A172 (cell line): ENCODE measurements at places on chromosomes 1 and 21.

DNA sequence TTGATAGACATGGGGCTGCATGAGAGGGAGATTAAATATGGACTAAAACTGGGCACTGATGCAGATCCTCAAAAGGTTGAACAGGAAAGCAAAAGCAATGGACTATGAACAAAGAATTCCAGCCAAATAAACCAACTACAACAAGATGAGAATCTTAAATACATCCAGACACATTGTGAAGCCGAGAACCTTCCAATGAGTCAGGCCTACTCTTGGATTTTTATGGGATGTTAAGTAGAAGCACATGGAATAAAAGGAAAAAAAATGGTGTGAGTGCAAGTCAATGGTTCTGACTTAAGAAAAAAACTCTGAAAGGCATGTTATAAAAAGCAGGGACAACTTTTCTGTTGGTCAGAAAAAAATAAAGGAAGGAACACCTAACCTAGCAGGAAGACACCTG lies 227.2 kb downstream of the DPYD start:
- no peak for DNase-seq

- DNase-seq: no peak
Observed at GRCh38 chr1:71039661-71040262, 7.9 kb downstream of the PTGER3 start.

- DNase-seq: no peak
Observed at GRCh38 chr1:204443260-204443619, 31.6 kb upstream of the PPP1R15B start.

DNA sequence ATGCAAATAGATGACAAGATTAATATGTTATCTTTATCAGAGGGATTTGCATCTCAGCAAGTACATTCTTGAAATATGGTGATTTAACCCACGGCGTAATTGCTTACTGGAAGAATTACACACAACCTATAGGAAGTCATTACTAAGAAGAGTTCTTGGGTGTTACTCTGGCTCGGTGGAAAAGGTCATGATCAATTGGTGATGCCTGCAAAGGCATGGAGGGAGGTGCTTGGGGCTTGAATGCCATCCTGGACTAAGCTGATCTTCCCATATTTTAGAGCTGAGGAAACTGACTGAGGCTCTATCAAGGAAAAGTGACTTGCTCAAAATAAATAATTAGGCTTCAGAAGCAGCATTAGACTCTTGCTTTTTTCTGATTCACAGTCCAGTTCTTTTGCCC lies 137.5 kb upstream of the JUN start:
- no peak for DNase-seq

DNA sequence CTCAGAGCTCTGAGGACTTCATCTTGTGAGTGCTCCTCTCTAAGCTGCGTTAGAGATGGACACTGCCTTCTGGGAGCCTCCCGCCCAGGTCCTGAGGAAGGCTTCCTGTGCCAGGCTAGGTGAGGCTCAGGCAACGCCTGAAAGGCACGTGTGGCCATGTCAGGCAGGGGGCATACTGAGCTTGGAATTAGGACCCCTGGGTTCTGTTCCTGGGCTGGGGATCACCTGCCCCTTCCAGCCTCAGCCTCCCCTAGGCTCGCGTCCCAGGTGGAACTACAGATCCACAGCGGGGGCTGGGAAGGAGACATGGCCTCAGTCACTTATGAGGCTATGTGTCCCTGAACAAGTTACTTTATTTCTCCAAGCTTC lies 10.0 kb upstream of the ASCL5 start:
- no peak for DNase-seq

DNA sequence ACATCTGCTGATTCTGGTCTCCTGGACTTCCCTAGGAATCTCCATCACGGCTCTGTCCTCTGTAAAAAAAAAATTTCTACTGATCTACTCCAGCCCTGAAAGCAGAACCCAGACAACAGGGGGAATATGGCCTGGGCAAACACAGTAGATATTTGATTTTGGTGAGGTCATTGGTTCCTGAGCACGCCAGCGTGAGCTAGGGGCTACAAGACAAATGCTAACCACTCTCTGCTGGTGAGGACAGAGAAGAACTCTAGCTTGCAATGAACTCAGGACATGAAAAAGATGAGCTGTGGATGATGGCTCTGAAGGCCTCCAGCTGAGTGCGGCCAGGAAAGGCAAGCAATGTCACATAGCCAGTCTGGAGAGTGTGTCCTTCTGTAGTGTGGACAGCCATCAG lies 17.2 kb upstream of the FYB2 start:
- DNase-seq: no peak

GRCh38 chr1:974293-974640 lies 7.6 kb downstream of the PERM1 start:
- DNase-seq: no peak

DNA sequence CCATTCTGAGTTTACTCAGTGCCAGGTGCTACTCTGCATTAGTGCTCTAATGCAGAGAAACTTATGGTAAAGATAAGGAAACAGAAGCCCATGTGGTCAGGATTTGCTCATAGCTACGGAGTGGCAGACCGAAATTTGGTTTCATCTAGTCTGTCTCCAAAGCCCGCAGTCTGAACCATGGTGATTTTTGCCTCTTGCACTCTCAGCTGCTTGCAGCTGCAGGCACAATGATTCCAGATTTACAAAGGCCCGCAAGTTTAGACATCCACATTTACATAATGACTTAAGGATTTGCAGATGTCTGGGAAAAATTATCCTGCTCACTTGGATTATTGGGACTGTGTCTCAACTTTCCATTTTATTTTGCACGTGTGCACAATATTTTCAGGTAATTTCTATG lies 161.3 kb upstream of the KCNJ6 start:
- no peak for DNase-seq

DNA sequence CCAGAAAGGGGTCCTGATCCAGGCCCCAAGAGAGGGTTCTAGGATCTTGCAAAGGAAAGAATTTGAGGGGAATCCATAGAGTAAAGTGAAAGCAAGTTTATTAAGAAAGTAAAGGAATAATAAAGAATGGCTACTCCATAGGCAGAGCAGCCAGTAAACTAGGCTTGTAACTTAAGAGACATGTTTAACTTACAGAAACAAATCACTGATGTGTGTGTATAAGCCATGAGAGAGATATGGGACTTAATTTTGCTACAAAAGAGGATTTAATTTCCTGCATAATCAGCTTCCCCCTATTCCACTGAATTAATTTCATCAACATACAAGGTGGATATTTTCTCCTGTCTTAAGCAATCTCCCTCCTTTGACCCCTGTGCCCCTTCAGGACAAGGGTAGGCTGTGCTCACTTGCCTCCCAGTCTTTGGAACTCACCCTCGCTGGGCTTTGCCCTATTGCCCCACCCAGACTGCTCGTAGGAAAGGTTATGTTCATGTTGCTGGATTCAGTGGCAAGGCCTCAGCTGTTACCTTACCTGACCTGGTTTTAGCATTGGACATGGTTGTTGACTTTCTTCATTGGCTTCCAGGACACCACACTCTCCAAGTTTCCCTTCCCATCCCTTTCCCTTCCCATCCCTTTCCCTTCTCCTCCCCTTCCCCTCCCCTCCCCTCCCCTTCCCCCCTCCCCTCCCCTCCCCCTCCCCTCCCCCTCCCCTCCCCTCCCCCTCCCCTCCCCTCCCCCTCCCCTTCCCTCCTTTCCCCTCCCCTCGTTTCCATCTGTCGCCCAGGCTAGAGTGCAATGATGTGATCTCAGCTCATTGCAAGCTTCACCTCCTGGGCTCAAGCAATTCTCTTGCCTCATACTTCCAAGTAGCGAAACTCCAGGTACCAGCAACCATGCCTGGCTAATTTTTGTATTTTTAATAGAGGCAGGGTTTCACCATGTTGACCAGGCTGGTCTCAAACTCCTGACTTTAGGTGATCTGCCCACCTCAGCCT lies 44.6 kb downstream of the TBCE start:
- DNase-seq: peak; percentile 35

DNA sequence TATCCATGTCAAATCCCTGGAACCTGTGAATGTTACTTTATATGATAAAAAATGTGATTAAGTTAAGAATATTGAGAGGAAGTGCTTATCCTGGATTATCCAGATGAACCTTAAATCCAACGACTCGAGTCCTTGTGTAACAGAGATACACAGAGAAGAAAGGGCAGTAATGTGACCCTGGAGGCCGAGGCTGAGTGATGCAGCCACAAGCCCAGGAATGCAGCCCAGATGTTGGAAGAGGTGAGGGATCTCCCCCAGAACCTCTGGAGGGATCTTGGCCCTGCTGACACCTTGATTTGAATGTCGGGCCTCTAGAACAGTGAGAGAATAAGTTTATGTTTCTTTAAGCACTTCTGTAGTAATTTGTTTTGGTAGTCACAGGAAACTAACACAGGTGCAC lies 18.0 kb downstream of the LPGAT1 start:
- DNase-seq: no peak

GRCh38 chr1:60280256-60280655 lies 206.7 kb upstream of the C1orf87 start:
- no peak for DNase-seq

DNA sequence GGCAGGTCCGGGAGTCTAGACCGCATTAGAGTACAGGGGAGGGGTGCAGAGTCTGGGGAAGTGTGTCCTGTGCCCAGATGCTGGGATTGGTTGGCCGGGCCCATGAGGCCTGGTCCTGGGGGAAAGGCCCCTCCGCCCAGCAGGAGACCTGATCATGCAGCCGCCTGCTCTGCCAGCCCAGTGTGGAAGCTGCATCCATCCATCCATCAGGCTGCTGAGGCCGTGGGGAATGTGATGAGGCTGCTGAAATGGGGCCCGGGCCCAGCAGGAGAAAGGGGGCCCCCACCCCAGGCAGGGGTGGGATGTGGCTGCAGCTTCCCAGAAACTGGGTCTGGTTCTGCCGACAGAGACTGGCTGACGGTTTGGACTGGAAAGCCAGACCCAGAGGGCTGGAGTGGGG lies 37.2 kb downstream of the EPHA2 start:
- no peak for DNase-seq

GRCh38 chr1:190138266-190138665 lies 339.4 kb downstream of the BRINP3 start:
- DNase-seq: no peak

- DNase-seq: no peak
Observed at GRCh38 chr21:35404247-35404646, 355.1 kb upstream of the RUNX1 start.

DNA sequence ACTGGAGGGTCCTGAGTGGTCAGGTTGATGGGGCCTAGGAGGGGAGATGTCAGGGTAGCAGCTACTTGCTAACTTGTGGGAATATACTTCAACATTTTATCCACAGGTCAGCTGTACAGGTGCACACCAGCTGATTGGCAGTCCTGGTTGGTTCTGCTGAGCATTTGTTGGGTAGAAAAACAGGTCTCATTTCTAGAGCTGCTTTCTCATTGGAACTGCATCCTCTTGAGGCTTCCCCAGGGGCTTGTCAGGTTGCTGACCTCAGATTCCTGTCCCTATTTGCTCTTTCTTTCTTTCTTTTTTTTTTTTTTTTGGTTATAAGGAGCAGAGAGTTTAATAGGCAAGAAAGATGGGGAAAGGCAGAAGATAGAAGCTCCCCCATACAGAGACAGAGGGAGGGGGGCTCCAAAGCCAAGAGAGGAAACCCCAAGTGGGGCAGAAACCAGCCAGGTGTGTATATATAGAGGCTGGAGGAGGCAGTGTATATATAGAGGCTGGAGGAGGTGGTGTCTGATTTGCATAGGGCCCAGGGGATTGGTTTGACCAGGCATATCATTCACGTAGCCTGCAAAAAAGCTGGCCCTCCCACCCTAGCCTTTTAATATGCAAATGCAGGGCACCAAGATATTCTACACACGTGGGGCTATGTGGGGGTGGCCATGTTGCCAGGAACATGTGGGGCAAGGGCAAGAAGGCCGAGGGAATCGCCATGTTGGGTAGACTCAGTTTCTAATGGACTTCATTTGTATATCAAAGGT lies 57.3 kb upstream of the STUM start:
- DNase-seq: no peak

DNA sequence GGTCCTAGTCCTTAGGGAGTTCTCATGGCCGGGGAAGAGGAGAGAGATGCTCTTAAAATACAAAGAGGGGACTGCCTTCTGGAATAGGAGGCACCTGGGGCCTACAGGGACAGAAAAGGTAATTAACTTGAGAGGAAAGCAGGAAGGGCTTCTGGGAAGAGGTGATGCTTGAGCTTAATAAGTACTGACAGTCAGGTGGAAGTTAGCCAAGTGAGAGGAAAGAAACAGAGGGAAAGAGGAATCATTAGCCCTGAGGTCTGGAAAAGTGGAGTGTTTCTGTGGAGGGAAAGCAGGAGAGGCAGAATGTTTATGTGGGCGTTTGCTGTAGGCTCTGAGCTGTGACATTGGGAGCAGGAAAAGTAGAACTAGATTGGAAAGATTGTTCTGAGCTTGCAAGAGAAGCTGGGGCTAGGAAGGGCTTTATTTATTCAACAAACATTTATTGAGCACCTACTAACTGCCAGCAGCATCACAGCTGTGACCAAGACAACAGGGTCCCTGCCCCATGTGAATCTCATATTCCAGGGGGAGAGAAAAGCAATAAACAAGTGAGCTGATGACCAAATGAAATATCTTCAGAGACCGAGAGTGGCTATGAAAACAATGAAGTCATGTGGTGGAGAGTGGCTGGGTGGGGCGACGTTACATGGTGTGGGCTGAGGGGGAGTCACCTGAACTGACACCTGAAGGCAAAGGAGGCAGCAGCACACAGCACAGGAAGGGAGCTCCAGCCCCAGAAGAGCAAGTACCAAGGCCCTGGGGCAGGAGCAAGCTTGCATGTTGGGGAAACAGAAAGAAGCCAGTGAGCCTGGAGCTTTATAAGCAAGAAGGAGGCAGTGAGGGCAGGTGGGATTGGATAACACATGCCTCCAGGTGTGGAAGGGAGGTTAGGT lies 4.4 kb upstream of the FNDC5 start:
- DNase-seq: no peak

- DNase-seq: no peak
Observed at GRCh38 chr1:214448536-214448935, 102.9 kb downstream of the PTPN14 start.

GRCh38 chr21:37873655-37874054 lies 42.6 kb downstream of the KCNJ6 start:
- DNase-seq: no peak

- DNase-seq: no peak
Observed at GRCh38 chr1:221458447-221459156, 283.3 kb downstream of the DUSP10 start.

DNA sequence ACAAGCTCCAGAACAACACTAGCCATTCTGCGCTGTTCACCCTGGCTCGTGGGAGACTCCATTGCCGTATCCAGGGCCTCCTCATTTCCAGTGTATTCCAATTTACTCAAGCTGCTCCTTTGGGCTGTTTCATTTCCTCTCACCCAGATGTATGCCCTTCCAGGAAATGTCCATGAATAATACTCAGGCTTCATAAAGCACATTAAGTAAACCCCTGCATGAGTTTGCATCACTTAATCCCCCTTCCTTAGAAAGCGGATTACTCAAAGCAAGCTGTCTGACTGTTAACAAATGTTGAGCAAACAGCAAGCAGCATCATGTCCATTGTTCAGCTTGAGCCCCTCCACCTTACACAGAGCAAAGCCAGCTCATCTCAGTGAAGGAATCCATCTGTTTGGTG lies 403.6 kb upstream of the PBX1 start:
- no peak for DNase-seq

GRCh38 chr1:43769350-43769908 lies 62.1 kb downstream of the ST3GAL3 start:
- DNase-seq: no peak
